H4 (cell line): ENCODE measurements at places on chromosomes 12 and 14.

DNA sequence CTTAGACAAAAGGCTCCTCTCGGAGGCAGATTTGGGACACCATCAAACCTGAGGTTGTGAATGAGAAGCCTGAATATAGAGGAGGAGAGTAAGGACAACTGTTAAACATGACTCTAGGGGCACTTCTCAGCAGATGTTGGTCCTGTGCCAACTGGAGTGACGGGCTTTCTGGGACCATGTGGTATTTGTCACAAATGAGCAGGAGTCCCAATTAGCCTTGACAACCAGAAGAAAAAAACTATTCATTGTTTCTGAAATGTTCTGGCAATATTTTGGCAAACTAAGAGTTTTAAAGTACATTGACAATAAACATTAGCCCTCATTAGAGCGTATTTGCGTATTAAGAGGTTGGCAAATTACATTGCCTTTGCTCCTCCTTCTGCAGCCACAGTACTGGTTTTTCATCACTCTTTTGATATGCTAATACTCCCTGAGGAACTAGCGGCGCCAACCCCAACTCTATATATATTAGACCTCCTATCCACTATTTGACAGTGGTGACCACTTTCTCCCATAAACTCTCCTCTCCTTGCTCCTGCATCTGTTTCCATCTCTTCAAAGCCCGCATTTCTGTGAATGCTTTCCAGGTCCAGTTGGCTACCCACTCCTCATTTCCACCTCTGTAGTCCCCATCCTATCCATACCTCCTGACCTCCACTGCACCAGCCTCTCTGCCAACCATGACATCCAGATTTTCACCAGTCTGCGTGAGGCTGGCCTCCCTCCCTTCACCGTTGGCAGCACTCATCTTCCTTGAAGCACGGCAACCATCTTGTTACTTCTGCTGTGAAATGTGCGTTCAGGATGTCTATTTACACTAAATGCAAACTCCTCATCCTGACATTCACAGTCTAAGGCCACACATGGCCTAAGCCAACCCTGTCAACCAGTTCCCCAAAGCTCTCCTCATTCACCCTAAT lies 100.7 kb downstream of the ZFC3H1 start:
- DNase-seq: no peak

DNA sequence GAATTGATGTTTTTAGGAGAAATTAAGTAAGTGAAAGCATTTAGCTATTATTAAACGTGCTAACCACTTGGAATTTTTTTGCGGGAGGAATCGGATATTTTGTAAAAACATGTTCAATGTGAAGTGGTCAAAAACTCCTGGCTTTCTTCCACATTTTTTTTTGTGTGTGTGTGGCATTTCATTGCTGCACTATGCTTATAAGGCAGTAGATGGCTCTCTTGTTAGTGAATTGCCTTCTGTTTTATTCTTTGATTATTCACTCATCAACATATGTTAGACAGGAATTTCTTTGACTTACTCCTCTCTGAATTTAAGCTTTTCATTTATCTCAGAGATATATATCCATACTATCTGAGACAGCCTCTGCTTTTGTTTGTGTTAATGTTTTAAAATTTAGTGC lies 71.3 kb downstream of the DERA start:
- peak; percentile 46 for DNase-seq

GRCh38 chr12:106106892-106107291 lies 31.9 kb downstream of the NUAK1 start:
- peak; percentile 77 for DNase-seq

DNA sequence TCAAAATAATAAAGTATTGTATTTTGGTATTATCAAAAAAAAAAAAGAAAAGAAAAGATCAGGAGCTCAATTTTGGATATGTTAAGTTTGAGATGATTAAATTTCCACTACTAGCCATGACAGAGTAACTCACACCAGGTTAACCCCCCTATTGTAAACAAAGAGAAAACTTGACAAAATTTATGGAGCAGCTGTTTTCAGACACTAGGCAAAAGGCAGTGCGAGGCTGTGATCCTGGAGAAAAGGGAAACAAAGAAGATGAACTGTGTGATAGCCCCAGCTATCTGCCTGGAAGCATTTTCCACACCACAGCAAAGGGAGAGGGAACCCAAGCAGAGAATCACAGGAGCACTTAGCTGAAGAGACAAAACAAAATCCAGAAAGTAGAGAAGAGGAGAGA lies 145.0 kb downstream of the KIF21A start:
- no peak for DNase-seq

DNA sequence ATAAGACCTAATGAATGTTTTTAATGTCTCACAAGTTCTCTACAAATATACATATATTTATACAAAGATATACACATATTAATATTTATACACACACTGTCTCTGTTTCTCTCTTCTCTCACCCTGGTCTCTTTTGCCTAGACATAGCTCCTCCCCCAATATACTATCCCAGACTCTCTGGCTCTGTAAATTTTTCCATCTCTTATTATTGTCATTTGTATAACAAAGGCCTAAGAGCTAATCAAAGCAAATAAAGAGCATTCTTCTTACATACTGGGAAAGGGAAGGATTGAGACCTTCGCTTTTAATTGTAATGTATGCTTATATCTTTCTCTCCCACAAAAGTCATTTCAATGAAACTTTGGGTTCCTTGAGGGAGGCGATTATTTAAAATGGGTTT lies 318.1 kb downstream of the ADAMTS20 start:
- DNase-seq: no peak

GRCh38 chr14:68104518-68104917 lies 284.9 kb downstream of the RAD51B start:
- peak; percentile 26 for DNase-seq

GRCh38 chr12:110636516-110636915 lies 22.6 kb downstream of the TCTN1 start:
- no peak for DNase-seq

GRCh38 chr12:78316136-78316535 lies 485.4 kb downstream of the NAV3 start:
- no peak for DNase-seq

DNA sequence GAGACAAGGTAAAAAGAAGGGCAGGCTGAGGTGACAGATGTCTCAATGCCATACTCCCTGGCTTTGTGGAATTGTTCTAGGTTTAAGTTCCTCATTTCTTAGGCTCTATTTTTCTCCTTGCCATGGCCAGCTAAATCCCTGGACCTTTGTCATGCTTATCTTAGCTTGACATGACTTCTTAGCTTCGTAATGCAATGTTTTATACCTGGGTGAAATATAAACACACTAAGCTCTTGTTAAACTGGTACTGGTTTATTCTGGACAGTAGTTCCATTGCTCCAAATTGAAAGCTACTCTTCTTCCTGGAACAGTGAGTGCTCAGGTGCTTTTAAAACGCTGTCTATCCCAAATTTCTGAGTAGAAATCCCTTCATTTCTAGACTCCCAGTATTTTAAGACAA lies 17.4 kb upstream of the ARHGAP5 start:
- DNase-seq: no peak

DNA sequence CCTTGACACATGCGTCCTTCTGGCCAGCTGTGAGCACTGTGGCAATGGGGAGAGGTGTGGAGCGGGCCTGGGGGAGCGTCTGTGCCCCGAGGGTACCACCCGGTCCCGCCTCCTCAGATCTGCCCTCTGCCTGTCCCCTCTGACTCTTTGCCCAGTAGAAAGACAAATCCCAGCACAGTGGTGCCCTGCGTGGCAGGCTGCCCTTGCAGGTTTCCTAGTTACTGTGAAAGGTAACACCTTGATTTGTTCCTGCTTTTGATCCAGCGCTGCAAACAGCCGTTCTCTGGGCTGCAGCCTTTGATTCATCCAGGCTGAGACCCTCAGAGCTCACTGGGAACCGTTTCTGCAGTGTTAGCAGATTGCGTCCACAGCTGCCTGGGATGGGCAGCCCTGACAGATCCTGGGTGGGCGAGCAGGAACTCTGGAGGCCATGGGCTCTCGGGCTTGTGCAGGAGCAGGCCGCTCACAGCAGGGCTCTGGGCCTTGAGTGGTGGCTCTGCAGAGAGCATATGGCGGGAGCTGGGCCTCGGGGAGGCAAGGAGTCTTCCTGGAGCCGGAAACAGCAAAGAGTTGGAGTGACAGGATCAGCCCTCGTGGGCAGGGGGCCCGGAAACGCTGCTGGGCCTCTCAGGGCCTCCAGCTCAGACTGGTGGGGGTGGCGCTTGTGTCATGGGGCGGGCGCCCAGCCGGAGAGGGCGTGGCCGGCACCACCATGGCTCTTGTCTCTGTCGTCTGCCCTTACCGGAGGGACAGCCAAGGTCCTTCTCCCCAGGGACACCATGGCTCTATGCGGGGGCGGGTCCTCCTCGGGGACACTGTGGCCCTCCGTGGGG lies 16.6 kb downstream of the FBRSL1 start:
- no peak for DNase-seq

DNA sequence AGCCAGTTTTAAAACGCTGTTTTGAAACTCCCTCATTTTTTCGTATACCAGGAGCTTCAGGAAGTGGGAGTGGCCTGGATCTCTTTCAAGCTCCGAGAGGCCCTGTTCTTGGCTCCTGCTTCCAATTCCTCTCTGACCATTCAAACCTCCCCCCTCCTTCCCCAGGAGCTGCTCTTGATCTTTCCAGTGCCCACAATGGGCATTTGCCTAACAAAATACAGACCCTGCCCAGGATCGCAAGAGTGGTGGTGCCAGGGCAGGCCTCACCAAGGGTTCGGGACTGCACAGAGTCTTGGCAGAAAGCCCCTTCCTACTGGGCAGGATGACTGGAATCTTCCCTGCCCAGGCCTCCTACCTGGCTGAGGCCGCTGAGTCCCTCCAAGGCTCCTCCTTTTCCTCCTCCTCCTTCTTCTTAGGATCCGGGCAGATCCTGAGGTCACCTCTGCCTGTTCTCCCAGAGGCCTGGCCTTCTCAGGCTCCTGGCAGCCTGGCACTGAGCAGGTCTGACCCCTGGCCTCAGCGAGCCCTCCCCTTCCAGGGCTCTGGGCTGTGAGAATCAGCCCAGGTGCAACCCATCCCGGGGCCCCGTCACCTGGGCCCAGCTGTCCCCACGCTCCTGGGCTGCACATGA lies 46.9 kb upstream of the NOS1 start:
- peak; percentile 46 for DNase-seq

DNA sequence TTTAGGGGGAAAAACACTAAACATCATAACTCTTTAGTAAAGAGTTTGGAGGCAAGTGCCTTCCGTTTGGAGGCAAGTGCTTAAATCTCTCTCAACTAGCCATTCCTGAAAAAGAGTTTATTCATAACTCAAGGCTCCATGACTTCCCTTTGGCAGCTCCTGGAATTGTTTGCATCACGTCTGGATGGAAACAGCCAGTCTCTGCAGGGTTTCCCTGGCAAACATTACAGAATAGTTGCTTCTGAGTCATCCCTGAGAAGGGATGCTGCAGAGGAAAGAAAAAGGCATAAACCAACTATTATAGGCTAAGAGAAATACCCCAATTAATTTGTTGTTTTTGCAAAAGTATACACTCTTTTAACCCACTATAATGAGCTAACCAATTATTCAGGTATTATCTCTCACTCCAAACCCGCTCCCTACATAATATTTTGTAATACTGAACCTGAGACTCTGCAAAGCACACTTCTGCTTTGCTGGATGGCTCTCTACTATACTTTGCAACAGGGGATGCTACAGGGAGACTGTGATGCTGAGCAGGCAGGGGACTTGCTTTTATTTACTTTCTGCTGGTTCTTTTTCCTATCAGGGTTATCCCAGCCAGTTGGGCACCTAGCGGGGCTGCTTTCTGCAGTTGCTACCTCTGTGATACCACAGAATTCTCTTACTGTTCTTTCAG lies 497.7 kb downstream of the FUT8 start:
- peak; percentile 30 for DNase-seq

- DNase-seq: no peak
Measured at GRCh38 chr12:78981-79380, 12.4 kb downstream of the IQSEC3 start.

- DNase-seq: peak; percentile 98
Measured at GRCh38 chr12:56315622-56316473, at the start of gene CNPY2. CNPY2 (minus strand) TSS chr12:56315988; CDS start chr12:56315217, 771 bp downstream.

- no peak for DNase-seq
Measured at GRCh38 chr12:106109168-106109910, 29.4 kb downstream of the NUAK1 start.

GRCh38 chr12:122363782-122364181 lies 58.7 kb downstream of the CLIP1 start:
- no peak for DNase-seq

- no peak for DNase-seq
Measured at GRCh38 chr12:88185988-88186387, 43.9 kb downstream of the TMTC3 start.

- DNase-seq: no peak
Measured at GRCh38 chr14:30064454-30064853, 136.8 kb upstream of the PRKD1 start.

DNA sequence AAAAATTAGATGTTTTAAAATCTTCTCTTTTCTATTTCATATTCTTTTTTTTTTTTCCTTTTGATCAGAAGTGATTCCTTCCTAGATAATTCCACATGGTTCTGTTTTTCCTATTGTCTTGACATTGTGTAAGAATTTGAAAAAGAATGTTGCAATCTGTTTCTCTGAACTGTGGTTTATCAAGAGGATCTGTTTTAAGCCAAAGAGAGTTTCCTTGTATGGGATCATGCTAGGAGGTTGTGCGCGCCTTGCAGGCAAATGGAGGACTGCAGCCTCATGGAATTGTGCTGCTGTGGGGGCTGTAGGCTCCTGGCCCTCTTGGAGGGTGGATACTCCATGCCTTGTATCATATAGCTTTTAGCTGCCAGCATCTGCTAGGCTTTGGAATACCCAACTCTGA lies 43.3 kb upstream of the MBIP start:
- no peak for DNase-seq

DNA sequence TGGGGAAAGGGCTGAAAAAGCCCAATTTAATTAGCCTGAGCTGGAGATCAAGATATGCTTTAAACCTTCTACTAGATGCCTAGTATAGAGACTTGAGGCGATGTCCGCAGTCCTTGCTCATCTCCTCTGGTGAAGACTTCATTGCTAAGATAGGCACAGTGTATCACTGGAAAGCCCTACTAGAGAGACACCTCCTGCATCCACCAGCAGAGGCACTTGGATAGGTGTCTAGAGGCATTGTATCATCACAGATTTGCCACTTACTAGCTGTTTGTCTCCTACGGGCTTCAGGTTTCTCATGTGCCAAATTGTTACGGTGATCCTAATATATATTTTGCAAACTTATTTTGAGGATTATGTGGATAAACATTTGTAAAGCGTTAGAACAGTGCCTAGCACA lies 1048.5 kb downstream of the GALC start:
- no peak for DNase-seq

GRCh38 chr14:62905566-62905965 lies 139.7 kb downstream of the KCNH5 start:
- no peak for DNase-seq

- no peak for DNase-seq
Measured at GRCh38 chr12:24411948-24412347, 462.5 kb upstream of the SOX5 start.

- DNase-seq: no peak
Measured at GRCh38 chr14:68246074-68246785, 426.7 kb downstream of the RAD51B start.

DNA sequence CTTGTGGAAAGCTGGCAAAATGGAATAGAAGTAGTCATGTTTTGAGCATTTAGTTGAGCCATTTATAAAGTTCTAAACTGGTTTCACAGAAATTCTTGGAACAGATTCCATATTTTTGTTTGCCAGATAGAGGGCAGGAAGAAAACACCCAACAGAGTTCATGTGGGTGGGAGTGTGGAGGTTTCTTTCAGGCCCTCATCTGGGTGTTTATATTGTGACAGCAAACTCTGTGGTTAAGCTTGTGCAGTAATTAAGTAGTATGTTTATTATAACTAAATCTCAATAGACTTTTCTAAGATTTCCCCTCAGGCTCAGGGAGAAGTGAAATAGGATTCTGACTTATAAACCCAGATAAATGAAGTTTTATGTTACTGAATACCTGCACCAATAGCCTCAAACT lies 57.4 kb downstream of the SPPL3 start:
- peak; percentile 72 for DNase-seq
